ENCODE measurements at places on chromosomes 11 and 22.

DNA sequence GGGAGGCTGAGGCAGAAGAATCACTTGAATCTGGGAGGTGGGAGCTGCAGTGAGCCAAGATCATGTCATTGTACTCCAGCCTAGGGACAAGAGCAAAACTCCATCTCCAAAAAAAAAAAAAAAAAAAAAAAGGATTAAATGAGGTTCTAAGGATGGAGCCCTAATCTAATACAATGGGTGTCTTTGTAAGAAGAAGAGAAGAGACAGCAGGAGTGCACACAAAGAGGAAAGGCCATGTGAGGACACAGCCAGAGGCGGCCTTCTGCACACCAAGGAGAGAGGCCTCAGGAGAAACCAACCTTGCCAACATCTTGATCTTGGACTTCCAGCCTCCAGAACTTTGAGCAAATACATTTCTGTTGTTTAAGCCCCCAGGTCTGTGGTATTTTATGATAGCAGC, 66.6 kb upstream of the CECR2 start:
- DNase-seq: no peak

DNA sequence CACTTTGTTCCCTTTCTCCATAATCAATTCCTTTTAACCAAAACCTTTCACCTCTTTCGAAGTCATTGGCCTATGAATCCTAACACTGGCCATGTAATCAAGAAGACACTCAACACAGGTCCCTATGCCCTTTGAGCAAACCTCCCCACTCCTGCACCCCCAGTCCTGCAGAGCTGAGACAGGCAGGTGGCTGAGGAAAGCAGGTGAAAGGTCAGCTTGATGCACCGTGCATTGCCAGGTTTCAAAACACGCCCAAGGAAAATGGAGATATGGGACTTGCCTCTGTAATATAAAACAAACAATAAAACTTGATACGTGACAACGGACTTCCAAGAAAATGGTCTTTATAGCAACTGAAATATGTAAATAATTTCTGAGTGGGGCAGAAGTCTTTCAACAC, 10.6 kb downstream of the CPT1A start:
- DNase-seq: no peak

DNA sequence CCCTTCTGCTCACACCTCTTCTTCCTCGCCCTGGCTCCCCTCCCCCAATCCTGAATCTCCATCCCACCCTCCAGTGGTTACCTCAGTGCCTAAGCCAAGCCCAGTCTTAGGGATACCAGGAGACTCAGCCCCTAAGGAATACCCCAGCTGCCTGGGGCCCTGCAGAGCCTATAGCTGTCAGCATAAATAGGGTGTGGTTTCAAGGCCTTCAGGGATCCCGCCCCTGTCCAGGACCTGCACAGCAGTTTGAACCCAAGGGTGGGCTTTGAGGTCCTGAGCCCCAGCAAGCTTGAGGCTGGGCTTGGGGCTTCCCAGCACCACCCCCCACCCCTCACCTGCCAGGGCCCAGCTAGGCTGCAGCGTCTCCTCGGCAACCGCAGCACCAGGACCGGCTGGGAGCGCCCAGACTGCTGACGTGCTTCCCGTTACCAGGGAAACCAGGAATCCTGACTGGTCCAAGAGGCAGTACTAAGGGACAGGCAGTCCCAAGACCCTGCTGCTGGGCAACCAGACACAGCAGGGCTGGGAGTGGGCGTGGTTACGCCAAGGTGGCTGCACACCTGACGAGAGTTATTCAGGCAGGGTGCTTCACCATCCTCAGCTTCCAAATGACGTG, 13.7 kb downstream of the APBB1 start:
- no peak for DNase-seq

- DNase-seq: no peak
Observed at GRCh38 chr22:44100411-44100810, 76.3 kb downstream of the PARVB start.

DNA sequence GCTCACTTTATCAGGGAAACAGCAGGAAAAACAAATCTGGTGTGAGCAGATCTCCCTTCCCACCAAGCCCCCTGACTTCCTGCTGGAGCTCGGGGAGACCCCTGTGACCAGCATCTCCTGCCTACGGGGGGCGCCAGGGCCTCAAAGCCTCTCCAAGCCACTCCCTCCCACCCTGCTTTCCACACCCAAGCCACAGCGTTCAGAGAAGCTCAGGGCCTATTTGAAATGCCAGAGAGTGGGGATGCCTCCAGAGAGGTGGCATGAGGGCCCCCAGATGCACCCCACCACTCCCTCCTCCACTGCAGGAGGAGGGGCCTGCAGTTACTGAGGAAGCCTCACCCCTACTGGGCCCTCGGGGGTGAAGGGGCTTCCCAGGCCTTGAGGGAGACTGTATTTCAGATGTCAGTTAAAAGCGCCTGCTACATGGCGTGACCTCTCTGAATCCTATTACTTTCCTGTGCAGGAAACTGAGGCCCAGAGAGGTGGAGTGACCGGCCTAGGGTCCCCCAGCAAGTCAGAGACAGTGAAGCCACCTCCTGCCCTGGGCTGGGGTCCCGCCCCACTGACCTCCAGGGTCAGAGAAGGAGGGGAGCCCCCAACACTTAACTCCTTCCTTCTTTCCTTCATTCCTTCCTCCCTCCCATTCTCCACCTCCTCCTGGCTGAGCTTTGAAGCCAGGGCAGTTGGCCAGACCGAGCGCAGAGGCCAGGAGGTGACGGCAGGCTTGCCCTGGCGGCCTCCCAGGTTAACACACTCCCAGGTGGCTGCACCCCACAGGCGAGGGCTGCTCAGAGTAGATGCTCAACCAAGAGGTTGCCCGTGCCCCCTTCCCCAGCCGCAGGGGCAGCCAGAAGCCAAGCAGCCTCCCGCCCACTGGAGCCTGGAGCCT, 6.0 kb upstream of the CDKN1C start:
- DNase-seq: no peak

GRCh38 chr22:17906978-17907747, 117.2 kb downstream of the MICAL3 start:
- no peak for DNase-seq

GRCh38 chr11:115869780-115870431, 365.7 kb upstream of the CADM1 start:
- DNase-seq: no peak

- DNase-seq: no peak
Observed at GRCh38 chr11:79937676-79938334, 497.0 kb upstream of the TENM4 start.

- no peak for DNase-seq
Observed at GRCh38 chr11:16028419-16028818, 327.9 kb downstream of the SOX6 start.

DNA sequence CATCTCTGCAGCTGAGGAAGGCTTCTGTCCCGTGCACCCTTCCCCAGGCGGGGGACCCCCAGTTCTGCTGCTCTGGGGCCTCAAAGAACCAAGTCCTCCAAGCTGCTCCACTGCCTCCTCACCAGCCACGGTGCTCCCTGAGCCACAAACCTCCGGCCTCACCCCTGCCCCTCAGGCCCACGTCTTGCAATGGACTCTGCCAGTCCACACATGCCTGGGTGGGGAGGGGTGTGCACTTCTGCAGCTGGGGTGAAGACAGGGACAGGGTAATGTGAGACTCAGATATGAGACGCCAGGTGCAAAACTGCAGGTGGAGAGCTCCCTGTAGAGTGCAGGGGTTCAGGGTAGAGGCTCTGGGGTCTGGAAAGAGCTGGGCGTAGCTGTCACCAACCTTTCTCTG, 3.2 kb upstream of the PTDSS2 start:
- no peak for DNase-seq

- no peak for DNase-seq
Observed at GRCh38 chr11:108694846-108695245, 30.0 kb downstream of the DDX10 start.

GRCh38 chr11:119368121-119369034, 13.1 kb downstream of the USP2 start:
- DNase-seq: no peak

DNA sequence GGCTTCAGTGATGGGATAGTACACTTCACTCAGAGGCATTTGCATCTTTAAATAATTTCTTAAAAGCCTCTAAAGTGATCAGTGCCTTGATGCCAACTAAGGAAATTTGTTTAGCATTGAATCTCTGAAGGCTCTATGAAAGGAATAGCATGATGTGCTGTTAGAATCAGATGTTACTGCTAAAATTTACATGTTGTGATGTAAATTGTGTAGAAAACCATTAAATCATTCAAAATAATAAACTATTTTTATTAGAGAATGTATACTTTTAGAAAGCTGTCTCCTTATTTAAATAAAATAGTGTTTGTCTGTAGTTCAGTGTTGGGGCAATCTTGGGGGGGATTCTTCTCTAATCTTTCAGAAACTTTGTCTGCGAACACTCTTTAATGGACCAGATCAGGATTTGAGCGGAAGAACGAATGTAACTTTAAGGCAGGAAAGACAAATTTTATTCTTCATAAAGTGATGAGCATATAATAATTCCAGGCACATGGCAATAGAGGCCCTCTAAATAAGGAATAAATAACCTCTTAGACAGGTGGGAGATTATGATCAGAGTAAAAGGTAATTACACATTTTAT, 4.6 kb downstream of the MALAT1 start:
- DNase-seq: no peak

DNA sequence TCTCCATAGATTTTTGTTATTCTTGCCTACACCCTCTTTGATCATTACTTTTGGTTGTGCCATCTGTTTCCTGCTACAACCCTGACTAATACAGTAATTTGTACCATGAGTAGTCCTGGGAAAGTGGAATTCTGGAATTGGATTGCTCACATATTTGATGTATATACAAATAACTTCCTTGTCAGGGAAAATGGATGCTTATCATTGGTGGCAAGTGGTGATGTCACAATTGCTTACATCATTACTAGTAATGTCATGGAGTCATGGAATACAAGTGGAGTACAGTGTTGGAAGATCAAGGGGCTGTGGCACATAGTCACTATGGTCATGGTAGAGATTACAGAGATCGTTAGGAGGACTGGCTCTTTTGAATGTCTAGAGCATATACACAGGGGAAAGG, 24.4 kb downstream of the AASDHPPT start:
- no peak for DNase-seq

DNA sequence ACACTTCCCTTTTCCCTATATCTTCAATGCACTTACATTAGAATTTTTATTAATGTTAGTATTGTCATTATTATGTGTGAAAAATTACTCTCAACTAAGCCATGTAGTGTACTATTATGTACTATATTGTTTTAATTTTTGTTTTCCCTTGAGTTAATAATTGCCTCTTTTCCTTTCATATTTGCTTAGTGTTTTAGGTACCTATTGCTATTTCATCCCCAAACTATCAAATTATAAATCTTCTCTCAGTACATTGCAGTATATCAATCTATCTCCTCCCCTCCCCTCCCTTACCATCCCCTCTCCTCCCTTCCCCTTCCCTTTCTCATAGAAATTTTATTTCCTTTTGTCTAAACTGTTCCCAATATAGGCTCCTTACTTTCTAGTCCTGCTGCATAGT, 12.8 kb upstream of the TENM4 start:
- DNase-seq: no peak

GRCh38 chr11:42631220-42631843, 680.5 kb upstream of the API5 start:
- DNase-seq: no peak

- DNase-seq: no peak
Observed at GRCh38 chr11:19725379-19726079, 12.9 kb downstream of the NAV2 start.

DNA sequence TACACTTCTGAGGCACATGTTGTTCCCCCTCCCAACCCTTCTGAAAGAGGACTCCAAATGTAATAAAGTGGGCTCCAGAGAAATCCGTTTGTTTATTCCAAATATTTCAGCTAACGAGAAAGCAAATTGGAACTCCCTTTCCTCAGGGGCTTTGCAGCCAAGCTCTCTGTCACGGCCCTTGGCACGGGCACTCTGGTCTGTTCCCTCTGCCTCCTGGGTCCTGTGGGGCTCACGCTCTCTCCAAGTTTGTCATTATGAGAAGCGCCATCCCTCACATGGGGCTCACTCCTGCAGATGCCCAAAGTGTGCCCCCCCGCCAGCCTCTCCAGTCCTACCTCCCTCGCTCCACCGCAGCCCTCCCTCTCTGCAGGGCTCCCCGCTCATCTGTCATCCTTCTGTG, 125.4 kb upstream of the POU2AF2 start:
- no peak for DNase-seq

- DNase-seq: no peak
Observed at GRCh38 chr11:59842316-59842715, 3.0 kb downstream of the CBLIF start.

DNA sequence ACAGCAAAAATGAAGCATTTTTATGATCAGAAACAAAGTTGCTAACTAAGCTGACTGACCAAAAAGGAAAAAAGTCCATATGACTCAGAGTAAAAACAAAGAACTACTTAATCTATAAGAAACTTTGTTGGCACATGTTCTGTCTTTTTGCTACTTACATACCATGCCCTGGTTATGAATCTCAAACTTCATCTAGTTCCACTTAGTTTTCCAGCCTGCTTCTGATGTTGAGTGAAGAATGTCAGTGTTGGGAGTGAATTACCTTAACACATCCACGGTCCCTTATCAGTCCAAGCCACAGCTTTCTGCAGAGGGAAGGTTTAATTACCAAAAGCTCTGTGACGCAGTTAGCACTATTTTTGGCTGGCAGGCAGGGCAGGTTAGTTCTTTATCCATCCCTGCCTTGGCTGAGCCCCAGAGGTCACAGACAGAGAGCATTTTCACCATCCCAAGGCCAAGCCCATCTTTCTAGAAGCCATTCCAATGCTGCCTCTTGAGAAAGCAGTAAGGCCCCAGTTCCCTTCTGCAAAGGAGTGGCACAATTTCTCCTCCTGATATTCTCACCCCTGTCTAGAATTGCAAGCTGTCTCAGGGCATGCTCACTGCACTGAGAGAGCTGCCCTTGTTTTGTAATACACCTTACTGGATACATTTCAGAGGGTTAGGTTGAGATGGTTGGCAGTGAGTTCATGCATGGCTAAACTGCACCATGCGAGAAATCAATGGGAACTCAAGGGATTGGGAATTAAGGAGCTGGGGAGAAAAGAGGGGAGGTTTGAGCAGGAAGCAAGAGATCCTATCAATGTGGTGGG, 67.1 kb downstream of the SLC1A2 start:
- DNase-seq: no peak

GRCh38 chr11:89420981-89421380, 70.2 kb downstream of the NOX4 start:
- no peak for DNase-seq

- DNase-seq: no peak
Observed at GRCh38 chr22:34588871-34589545, 476.9 kb upstream of the ISX start.

- DNase-seq: no peak
Observed at GRCh38 chr11:115202074-115202473, 302.1 kb downstream of the CADM1 start.

DNA sequence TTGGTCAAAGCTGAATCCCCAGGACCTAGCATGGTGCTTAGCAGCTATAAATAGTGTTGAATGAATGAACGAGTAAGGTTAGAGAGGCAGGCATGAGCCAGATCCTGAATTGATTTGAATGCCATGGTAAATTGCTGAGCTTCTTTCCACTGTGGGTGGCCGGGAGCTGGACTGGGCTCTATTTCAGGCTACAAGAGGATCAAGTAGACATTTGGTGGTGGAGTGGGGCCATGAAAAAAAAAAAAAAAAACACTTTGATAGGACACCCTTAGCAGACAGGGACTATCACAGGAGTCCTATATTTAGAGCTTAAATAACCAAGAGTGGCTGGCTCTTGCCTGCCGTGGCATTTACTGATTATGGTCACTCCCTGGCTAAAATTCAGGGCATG, 77.6 kb downstream of the MIAT start:
- DNase-seq: no peak

Data from T-cell (primary cell).